NCI-H187 (cell line): ENCODE measurements at places on chromosomes 7 and 10.

- DNase-seq, result no peak
Measured at GRCh38 chr10:75497997-75498883, 66.8 kb downstream of the LRMDA start.

GRCh38 chr7:16203065-16203464, 218.3 kb downstream of the CRPPA start:
- DNase-seq, result no peak

GRCh38 chr10:6141296-6142151, 52.7 kb downstream of the RBM17 start:
- no peak for DNase-seq

DNA sequence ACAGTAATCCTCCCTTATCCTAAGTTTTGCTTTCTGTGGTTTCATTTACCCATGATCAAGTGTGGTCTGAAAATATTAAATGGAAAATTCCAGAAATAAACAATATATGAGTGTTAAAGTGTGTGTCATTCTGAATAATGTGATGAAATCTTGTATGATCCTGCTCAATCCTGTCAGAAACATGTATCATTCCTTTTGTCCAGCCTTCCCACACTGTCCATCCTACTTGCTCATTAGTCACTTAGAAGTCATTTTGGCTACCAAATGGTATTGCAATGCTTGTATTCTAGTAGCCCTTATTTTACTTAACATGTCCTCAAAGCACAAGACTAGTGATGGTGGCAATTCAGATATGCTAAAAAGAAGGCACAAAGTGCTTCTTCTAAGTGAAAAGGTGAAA, 1211.2 kb upstream of the SORCS1 start:
- DNase-seq, result no peak

GRCh38 chr7:108091461-108091831, 38.7 kb downstream of the LAMB4 start:
- no peak for DNase-seq

GRCh38 chr10:14611968-14612693, 162.6 kb downstream of the FAM107B start:
- no peak for DNase-seq

DNA sequence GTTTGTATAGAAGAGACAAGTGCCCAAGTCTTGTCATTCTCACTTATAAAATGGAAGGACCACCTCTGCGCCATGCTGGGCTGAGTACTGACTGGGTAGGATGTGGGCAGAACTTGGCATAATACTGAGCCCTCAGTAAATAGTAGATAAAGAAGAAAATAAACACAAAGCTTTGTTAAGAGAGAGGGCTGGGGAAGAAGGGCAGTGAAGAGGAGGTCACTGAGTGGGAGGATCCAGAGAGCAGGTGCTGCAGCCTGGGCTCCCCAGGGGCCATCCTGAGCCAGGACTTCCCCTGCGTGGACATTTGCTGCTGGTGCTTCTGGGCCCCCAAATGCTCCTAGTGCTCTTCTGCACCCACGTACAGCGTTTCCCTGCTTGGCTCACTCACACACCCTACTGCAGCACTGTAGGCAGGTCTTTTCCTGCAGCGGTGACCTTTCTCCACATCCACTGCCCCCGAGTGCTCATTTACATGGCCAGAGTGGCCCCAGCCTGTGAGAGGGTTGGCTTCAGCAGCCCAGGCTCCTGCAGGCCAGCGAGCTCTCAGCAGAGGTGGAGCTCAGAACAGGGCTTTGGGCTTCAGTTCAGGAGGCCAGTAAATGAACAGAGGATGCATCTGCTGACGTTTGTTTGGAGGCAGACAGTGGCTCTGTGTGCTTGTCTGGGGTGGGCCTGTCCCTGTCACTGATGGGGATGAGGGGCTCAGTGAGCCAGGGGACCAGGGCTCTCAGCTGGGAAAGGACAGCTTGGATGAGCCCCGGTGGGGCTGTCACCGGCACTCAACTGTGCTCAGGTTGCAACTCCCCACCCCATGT, 164.6 kb downstream of the ADARB2 start:
- no peak for DNase-seq

DNA sequence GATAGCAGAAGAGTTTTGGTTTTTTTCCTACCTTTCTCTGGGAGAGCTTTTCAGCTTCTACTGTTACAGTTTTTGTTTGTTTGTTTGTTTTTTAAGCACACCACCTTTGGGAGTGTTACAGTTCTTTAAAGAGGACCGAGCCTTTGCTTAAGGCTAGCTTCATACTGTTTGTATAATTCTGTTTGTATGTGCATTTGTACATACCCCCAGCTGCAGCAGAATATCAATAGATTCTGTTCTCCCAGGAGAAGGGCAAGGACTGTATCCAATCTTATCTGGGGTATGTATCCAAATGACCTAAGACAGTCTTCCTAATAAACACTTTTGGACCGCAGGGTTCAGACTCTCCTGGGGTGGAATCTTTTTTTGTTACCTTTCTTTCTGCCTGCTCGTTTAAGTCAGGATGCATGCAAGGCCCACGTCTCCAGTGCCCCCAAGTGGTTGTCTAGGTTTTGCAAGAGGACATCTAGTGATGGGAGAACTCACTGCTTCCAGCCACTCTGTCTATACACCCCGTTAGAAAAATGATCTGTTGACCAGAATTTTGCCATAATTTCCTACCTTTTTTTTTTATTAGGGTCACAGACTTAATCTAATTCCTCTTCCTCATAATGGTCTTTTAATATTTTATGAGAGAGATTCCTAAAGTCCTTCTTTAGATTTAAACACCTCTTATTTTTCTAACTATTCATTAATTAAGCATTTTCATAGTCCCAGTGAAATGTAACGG, 23.9 kb downstream of the NRF1 start:
- peak; percentile 18 for DNase-seq

DNA sequence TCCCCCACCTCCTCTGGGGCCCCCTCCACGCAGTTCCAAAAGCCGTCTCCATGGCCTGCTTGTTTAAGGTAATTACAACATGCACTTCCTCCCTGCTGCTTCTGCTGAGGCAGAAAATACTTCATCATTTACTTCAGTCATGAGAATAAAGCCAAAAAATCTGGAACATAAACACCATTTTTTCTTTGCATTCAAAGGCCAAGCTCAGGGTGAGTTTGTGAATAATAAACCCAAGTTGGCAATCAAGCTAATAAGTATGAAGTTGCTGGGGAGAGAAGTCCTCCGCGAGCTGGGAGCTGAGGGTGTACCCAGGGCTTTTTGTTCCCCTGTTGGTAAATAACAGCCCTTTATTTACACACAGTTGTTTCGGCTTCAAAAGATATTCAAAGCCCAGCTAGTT, 70.5 kb downstream of the FAM204A start:
- DNase-seq, result no peak

DNA sequence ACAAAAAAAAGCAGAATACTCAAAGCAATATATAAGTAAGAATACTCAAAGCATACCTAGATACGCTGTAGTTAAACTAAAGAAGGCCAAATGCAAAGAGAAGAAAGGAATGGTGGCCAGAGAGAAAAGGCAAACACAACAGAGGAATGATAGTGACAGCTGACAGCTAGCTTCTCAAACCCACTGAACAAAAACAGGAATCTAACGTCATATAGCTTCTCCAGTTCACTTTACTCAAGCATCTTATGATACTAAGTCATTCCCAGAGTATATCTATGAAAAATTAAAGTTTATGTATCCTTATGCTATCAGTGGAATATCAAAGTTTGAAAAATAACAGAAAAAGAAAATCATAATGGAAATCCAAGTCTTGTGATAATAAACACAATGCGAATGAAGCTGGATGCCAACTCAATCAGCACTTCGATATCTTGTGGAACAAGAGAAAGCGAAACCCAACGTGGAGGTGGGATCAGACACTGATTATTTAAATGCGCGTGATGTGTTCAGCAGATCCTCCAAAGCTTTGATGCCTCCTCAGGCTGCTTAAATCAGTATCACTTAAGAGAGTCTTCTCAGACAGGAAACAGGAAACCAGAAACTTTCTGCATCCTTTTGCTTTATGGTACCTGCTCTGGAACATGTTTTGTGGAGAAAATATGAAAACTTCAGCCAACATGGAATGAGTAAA, 102.8 kb downstream of the PIP4K2A start:
- DNase-seq, result no peak

DNA sequence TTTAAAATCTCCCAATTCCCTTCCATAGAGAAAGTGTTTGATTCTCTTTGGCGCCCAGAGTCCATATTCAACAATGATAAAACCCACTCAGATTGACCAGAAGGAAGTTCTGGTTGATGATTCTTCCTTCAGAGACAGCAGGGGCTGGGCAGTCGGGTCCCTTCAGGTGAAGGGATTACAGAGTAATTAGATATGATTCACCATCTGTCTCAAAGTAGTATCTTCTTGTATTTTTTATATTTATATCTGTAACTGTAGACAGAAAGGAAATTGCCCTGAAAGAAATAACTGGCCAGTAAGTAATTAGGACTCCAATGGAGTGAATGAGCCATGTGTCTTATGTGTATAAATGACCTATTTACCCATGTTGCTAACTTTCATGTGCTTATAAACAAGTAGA, 156.0 kb downstream of the PLCE1 start:
- DNase-seq, result no peak

DNA sequence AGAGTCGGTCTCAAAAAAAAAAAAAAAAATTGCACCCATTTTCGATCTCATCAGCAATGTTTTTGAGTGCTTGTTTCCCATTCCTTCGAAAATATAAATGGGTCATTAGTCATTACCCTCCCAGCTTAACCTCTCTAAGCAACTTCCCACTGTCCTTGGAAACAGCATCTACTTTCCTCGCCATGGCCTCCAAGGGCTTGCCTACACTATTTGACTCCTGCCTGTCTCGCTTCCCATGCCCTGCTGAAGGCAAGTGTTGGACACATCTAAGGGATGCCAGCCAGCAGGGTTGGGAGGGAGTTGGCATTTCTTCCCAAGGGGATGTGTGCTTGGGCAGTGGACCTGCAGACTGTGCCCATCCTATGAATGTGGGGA, 12.7 kb upstream of the RHBDD2 start:
- no peak for DNase-seq

- no peak for DNase-seq
Measured at GRCh38 chr10:109866995-109867635, 56.2 kb downstream of the XPNPEP1 start.

GRCh38 chr7:1936531-1937251, 266.6 kb downstream of the ELFN1 start:
- no peak for DNase-seq

DNA sequence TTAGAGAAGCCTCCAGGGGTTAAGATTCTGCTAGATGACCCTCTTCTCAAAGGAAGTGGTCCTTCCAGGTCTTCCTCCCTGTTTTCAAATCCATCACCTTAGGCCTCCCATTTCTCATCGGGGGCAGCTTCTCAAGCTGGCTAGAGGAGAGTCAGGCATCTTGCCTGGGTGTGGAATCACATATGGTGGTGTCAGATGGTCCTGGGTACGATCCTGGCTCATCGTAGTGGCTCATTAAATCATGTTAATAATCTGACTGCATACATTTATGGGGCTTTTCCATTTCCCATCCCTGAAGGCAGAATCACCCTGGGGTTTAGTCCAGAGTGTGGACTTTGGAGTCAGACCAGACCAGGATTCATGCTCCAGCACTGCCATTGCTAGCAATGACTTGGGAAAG, 132.6 kb downstream of the RPS24 start:
- no peak for DNase-seq

- DNase-seq, result no peak
Measured at GRCh38 chr10:17073725-17074540, 55.7 kb downstream of the CUBN start.

DNA sequence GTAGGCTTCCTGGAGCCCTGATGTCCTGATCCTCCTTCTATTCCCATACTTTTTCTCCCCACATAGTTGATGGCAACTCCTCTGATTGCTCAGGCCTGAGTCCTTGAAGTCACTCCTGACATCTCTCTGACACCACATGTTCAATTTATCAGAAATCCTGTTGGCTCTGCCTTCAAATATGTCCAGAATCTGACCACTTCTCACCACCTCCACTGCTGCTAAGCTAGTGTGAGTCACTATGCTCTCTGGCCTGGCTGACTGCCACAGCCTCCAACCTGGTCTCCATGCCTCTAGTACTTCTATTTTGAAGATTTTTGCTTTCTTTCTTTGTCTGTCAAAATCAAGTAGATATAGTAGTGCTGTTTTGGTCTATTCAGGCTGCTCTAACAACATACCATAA, 53.0 kb downstream of the TMEM229A start:
- DNase-seq, result no peak

DNA sequence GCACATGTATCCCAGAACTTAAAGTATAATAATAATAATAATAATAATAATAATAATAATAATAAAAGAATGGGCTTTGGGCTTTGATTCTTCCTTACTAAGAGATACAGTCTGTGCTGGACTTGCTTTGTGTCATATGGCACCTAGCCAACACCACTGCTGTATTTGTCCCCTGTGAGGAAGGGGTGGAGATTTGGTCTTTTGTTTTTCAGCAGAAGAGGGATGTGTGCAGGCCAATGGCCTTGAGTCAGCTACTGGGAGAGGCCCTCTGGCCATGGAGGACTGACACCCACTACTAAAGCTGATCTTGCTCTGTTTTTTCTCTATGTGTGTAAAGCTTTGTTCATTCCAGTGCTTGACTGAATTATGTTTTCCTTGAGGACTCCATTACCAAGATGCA, 573.0 kb upstream of the PCDH15 start:
- DNase-seq, result no peak

DNA sequence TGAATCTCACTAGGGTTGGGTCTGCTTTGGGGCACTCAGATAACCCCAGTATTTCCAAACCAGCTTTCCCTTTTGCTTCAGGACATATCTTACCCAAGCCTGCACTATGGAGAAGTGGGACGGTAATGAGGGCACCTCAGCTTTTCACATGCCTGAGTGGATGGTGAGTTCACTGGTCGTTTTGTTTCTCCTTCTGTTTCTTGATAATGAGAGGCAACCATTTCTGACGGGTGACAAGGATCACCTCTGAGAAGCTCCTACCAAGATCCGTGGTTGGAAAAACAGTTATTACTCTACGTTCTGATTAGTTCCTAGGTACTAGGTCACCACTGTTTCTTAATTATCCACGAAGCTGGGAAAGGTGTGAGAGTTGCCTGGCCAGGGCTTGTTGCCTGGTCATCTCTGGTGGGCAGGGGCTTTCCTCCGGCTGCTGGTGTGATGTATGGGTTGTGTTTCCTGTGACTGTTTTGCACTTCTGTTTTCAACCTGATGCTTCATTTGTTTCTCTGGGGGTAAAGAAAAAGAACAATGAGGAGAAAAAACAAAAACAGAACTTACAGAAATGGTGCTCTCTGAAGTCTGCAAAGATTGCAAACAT, 65.7 kb upstream of the STRIP2 start:
- DNase-seq, result no peak

- no peak for DNase-seq
Measured at GRCh38 chr7:134180376-134180775, 53.2 kb downstream of the LRGUK start.

GRCh38 chr7:5177060-5177459, 13.0 kb upstream of the WIPI2 start:
- no peak for DNase-seq

- no peak for DNase-seq
Measured at GRCh38 chr10:68878496-68878895, 22.6 kb upstream of the DDX50 start.

- no peak for DNase-seq
Measured at GRCh38 chr10:103751667-103752290, 103.6 kb downstream of the SH3PXD2A start.

GRCh38 chr10:16779384-16779915, 37.8 kb downstream of the RSU1 start:
- DNase-seq, result no peak

- no peak for DNase-seq
Measured at GRCh38 chr7:80139236-80139635, 4.6 kb downstream of the GNAI1 start.
